ENCODE measurements at places on chromosomes 7 and 10.

- peaks cover 8% of the 10 kb centered on the region for H3K4me1 ChIP-seq
- no peak overlapping the region for H3K27ac ChIP-seq
- H3K4me3 ChIP-seq: peak overlapping the region; percentile 60
- no peak for DNase-seq
- H3K36me3 ChIP-seq: no peaks in the 10 kb centered on the region
- no peaks in the 10 kb centered on the region for H3K27me3 ChIP-seq
These were observed 44.8 kb upstream of the CDK1 start for GRCh38 chr10:60733517-60733822.

GRCh38 chr10:85922356-85923129, 444.1 kb downstream of the GRID1 start:
- H3K4me1 ChIP-seq: peaks cover 2% of the 10 kb centered on the region
- H3K27ac ChIP-seq: no peak overlapping the region
- no peaks in the 10 kb centered on the region for H3K27me3 ChIP-seq

GRCh38 chr7:36749282-36749960, 25.1 kb upstream of the AOAH start:
- DNase-seq: peak; percentile 16
- H3K4me1 ChIP-seq: peaks cover 2% of the 10 kb centered on the region
- H3K27me3 ChIP-seq: no peaks in the 10 kb centered on the region
- no peak overlapping the region for H3K4me3 ChIP-seq

- H3K4me1 ChIP-seq: peaks cover 4% of the 10 kb centered on the region
- H3K27ac ChIP-seq: no peak overlapping the region
- H3K4me3 ChIP-seq: no peak overlapping the region
- H3K27me3 ChIP-seq: no peaks in the 10 kb centered on the region
- no peaks in the 10 kb centered on the region for H3K36me3 ChIP-seq
- peak; percentile 61 for DNase-seq
These were observed 33.8 kb downstream of the SLC16A9 start for GRCh38 chr10:59675812-59676211.

DNA sequence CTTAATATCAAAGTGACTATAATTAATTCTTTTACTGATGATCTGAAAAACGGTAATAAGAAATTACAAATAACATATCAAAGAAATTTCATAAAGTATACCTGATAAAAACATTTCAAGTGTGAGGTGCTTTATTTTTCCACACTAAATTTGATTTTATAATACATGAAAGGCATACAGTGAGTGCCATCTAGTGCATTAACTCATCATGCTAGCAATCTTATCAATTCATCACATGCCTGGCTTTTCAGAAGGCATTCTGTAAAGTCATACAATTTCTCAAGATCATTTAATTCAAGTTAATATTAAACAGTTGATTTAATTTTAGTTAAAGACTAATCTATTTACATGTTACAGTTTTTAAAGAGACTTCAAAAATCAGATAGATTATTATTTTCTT, 1020.9 kb downstream of the GATA3 start:
- no peaks in the 10 kb centered on the region for H3K27me3 ChIP-seq
- H3K36me3 ChIP-seq: no peaks in the 10 kb centered on the region
- H3K4me3 ChIP-seq: no peak overlapping the region
- no peak overlapping the region for H3K27ac ChIP-seq
- DNase-seq: no peak

All from mesendoderm (in vitro differentiated cells).